ENCODE measurements at places on chromosomes 11 and 22.

- no peak for DNase-seq
Measured at GRCh38 chr11:30172883-30173311, 57.9 kb upstream of the FSHB start.

- no peak for DNase-seq
Measured at GRCh38 chr11:130413405-130414106, 14.9 kb downstream of the ADAMTS8 start.

DNA sequence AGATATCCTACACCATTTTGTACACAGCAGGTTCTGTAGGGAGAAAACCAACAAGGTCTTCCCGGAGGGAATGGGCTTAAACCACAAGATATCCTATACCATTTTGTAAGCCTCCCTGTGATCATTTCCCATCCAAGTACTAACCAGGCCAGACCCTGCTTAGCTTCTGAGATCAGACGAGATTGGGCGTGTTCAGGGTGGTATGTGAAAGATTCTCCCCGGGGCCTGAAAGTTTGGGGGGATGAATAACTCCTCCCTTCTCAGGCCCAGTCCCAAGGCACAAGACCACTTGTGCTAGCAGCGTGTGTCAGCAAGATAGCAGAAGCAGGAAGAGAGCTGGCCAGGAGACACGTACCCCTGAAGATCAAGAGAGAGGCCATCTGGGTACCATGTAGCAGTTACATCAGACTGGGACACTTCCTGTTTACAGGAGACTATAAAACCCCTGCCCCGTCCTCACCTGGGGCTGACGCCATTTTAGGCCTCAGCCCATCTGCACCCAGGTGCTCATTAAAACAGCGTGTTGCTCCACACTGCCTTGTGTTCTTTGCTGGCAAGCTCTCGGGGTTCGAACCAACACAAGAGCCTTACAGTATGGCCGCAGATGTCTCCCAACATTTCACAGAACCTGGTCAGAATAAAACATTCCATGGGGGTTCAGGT, 17.3 kb downstream of the MIF start:
- DNase-seq, result no peak

GRCh38 chr11:127803755-127804154, 783.6 kb downstream of the ETS1 start:
- DNase-seq, result no peak

GRCh38 chr11:61065955-61066638, 36.2 kb upstream of the CD5 start:
- no peak for DNase-seq

- DNase-seq, result no peak
Measured at GRCh38 chr11:76806131-76806530, 23.0 kb downstream of the TSKU start.

GRCh38 chr11:78359921-78360320, 57.7 kb downstream of the GAB2 start:
- no peak for DNase-seq

DNA sequence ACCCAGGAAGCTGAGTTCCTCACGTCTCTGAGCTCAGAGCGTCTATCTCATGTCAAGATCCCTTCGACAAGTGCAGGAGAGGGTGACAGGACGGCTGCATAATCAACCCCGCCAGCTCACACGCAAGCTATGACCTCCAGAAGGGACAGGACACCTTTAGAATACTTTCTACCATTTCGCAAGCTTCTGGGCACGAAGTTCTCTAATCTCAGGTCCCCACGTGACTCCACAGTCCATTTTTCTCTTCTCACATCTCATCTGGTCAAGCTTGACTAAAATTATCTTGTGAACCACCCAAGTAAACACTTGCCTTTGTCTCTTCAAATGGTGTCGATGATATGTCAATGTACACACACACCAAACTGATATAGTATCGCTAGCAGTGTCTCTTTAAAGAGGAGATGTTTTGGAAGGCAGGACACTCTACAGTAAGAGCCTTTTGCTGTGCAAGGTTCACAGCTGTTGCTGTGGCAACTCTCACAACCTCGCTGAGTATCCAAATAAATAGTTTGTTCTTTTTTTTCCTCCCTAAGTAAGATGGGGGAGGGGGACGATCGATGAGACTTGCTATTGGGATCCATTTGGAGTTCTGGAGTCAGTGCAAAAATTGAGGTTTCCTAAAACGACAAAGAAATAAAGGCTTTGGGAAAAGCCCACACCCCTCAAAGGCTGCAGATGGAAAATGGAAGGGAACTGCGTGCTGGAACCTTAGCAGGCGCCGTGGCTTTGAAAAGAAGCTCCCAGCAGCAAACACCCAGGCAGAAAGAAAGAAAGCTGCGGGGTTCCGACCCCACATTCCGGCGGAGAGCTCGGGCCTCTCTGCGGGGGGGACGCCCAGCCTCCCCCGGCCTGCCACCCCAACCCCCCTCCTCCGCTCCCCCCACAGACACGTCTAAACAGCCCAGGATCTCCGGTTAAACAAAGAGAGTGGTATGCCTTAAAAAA, 215.4 kb upstream of the UBASH3B start:
- DNase-seq, result no peak

DNA sequence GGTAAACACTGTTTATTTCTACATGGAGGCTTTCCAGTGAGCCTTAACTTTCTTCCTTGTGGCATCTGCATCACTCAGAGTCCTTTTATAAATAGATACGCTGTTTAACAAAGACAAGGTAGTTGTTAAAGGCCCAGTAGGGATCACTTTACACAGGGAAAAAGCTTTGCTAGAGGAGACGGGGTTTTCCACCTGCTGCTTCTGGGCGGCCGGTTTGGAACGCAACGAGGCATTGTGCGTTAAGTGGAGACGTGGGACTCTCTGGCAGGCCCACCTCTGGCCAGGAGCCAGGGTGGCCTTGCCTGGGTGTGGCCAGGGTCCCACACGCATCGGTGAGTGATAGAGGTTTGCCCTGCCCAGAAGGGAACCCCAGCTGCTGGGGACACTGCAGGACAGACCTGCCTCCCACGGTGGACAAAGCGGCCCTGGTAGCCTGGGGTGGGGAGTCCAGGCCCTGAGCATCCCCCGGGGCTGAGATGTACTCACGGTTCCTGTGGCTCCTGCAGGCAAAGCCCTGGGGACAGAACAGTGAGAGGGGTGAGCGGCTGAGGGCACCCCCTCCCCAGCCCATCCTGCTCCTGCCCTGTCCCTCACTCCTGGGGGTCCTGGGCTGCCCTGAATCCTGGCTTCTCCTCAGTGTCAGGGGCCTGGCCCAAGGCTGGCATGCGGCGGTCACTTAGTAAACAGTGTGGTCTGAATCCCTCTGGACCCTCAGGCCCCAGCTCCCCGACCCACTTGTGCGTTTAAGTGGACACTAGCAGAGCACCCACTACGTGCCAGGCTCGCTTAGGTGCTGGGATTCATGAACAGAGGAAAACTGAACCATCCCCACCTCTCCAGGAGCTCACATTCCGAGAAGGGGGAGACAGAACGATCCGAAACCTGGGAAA, 4.2 kb downstream of the IL17REL start:
- DNase-seq, result no peak

DNA sequence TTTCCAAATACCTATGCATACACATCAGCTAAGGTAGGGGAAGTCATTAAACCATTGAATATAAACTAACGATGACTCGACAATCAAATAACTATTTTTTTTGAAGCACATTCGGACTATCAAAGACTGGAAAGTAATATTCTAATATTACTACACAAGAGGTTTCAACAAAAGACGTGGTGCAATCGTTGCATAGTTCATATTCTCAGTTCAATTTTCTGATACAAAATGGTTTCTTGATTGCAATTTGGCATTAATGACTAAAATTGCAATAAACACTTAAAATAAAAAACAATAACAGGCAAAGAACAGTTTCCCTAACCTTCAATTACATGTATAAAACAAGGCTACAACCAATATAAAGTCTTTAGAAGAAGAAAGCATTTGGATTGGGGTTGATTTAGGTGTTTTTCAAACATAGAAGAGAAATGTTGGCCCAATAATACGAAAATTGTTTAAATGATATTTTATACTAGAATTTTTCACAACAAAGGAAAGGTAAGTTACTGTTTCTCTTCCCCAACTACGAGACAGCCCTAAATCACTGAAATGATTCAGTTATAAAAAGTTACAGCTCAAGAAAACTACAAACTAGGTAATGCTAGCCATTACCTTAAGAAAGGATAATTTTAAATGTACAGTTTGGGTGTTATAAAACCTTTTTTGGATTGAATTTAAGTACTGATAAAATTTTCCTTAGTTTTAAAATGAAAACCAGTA, 17.6 kb downstream of the BLID start:
- DNase-seq, result no peak
